AG04449 (cell line): ENCODE measurements at places on chromosomes 1 and 21.

DNA sequence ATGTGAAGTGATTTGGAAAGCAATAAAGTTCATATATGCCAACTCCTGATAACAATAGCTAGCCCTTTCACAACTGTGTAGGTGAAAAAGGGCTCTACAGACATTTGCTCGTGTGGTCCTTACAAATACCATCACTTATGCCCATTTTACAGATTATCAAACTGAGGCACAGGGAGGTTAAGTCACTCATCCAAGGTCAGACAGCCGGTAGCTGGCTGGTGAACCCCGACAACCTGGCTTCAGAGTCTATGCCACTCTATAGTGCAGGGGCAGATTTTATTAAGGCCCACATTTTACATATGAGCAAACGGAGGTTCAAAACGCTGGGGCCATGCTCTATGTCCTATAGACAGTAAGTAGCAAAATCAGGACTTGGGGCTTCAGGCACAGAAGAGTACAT lies 280.5 kb downstream of the RRAGC start:
- DNase-seq, result no peak

GRCh38 chr1:172556461-172556860 lies 23.5 kb downstream of the SUCO start:
- DNase-seq, result no peak

- no peak for DNase-seq
Measured at GRCh38 chr1:48627486-48627885, 149.2 kb downstream of the BEND5 start.

DNA sequence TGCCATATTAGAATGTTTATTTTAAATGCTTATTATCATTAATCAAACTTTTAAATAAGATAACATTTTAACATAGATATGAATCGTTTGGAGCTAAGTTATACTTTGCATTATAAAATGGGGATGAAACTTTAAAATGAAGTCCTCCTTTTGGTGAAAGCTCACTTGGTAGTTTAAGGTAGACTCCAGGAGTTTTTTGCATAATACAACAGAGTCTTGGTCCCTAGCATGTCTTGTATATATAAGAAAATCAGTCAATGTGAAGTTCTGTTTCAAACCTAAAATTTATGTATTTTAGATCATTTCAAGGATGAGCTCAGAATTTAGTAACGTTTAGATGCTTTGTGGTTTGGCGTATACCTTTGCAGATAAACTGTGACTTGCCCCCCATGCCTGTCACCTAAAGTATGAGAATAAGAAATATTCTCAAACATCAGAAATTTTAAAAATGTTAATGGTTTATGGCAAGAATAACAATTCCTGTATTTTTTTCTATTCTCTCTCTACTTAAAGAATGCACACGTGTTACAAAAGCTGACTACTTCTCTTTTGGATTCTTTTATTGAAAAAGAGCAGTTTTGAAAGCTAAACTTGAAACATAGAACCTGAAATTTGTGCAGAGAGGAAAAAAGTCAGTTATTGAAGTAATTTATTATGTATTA lies 3.8 kb downstream of the NFIA start:
- no peak for DNase-seq

GRCh38 chr1:205270764-205271163 lies 43.0 kb downstream of the TMCC2 start:
- DNase-seq, result no peak

GRCh38 chr1:214228976-214229375 lies 52.0 kb upstream of the SMYD2 start:
- DNase-seq, result no peak

GRCh38 chr1:36014722-36015220 lies 69.1 kb upstream of the TEKT2 start:
- DNase-seq, result no peak

GRCh38 chr1:81738875-81739274 lies 61.9 kb upstream of the ADGRL2 start:
- DNase-seq, result no peak

GRCh38 chr1:78501203-78501602 lies 10.4 kb downstream of the PTGFR start:
- no peak for DNase-seq

DNA sequence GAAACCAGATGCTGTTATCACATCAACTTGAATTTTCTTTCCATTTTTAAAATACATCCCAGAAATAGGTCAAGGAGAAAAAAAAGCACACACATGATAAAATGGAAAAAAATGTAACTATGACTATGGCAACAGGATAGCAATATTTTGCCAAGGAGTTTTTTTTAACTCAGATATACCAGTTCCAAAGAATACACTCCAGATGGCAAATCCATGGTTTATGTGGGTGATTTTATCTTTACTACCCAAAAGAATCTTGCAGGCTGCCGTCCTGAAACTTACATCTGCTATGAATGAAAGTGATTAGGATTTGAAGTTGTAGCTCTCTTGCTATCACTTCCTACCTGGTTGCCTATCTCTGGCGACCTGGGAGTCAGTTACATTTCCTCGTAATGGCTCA lies 91.0 kb upstream of the PLPPR4 start:
- no peak for DNase-seq

GRCh38 chr1:70485624-70486023 lies 74.6 kb downstream of the CTH start:
- DNase-seq, result no peak

- peak; percentile 17 for DNase-seq
Measured at GRCh38 chr1:98963064-98963758, 41.5 kb downstream of the PLPPR5 start.

DNA sequence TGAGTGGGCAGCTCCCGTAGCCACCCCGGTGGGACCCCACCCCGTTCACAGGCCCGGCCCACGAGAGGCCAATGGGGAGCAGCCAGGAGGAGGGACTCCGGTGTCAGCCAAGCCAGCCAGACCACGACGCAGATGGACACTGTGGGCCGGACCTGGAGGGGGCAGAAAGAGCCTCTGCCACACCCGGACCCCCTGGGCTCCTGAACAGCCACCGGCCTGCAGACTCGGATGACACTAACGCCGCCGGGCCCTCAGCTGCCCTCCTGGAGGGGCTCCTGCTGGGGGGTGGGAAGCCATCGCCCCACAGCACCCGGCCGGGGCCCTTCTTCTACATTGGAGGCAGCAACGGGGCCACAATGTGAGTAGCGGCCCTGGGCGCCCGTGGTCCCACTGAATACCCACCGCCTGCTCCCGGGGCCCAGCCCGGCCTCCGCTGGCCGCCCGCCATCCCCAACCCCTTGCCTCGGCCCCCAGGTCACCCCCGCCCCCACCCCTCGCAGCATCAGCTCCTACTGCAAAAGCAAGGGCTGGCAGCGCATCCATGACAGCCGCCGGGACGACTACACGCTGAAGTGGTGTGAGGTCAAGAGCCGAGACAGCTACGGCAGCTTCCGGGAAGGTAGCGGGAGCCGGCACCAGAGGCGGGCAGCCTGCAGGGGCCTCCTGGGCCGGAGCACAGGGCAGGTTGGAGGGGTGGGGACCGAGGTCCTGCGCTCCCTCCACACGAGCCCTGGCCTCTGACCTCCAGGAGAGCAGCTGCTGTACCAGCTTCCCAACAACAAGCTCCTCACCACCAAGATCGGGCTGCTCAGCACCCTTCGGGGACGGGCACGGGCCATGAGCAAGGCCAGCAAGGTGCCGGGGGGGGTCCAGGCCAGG lies 6.5 kb downstream of the TTLL10 start:
- DNase-seq, result no peak

GRCh38 chr1:65435987-65436386 lies 15.5 kb downstream of the LEPR start:
- no peak for DNase-seq

DNA sequence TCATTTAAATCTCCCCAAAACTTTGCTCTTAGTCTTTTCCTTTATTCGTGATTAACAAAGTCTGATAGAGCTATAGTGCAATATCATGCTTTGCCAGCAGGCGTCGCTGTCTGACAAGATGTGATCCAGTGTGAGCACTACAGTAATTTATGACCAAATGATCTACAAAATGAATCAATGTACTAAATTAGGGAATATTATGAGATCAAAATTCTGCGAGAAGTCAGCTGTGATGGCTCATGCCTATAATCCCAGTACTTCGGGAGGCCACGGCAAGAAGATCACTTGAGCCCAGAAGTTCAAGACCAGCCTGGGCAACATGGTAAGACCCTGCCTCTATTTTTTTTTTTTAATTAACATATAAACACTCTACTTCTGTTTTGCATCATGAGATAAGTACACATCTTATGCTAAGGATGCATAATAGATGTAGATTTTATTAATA lies 3.6 kb upstream of the SPSB1 start:
- DNase-seq, result no peak

GRCh38 chr1:191888996-191889622 lies 269.2 kb upstream of the RGS18 start:
- no peak for DNase-seq

- DNase-seq, result peak; percentile 49
Measured at GRCh38 chr1:12179111-12179519, 12.3 kb downstream of the TNFRSF1B start.

DNA sequence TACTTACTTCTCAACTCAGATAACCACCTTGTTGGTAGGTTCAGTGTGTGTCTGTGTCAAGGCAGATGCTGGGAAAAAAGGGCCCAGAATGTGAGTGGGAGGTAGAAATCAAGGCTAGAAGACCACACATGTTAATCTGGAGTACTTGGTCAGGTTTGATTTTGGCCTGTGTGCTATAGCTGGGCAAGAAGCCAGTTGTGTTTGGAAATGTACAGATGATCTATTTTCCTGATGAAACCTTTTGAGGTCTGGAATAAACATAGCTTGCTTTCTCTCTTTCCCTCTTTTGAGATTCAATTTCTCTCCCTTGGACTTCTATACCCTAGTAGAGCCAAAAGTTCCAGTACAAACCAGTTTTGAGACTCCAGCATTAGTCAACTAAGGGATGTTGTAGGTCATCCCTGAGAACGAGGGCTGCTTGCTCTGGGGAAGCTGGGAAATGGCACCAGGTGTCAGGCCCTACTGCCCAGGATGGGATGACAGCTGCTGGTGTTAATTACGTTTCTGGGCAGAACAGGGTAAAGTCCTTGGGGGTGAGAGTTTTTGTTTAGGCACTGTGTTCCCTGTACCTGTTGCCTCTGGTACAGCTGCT lies 15.8 kb downstream of the MAPKAPK2 start:
- no peak for DNase-seq

GRCh38 chr1:85078903-85079302 lies 30.6 kb upstream of the MCOLN3 start:
- DNase-seq, result no peak

DNA sequence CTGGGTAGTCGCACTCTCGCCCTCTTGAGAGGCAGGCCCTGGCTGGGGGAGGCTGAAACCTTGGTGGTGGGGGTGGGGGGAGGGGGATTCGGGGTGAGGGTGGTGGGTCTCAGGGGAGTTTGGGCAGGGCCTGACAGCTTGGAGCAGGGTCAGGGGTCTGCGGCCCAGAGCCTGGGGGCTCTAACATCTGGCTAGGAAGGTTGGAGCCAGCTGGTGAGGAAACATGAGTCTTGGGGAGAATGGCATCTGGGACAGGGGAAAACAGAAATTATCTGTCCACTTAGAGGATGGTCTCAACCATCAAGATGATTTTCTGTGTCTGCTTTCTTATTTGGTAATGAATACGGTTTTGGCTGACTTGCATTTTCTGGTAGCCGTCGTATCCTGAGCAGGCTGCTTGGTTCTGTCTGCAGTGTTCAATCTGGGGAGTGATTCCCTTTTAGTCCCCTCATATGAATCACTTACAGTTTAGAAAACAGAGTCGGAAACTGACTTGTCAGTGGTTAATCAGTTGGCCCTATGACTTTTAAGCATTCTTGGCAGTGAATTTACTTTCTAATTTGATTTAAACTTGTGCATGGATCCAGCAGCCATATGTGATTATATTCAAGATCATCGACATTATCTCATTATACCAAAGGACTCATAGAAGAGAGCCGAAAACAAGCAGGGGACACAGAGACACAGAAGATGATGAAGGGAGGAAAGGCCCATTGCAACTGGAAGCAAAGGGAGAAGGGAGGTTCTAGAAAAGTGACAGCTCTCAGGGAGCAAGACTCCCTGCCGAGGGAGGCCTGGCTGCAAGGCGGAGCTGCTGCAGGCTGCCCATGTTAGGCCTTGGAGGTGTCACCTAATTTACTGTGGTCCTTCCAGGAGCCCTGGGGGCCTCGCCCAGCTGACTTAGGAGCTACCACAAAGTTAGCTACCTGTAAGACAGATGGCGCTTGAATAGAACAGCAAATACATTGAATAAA lies 237.6 kb downstream of the SDCCAG8 start:
- no peak for DNase-seq

GRCh38 chr21:46423546-46424038 lies 35.1 kb upstream of the DIP2A start:
- no peak for DNase-seq

- no peak for DNase-seq
Measured at GRCh38 chr21:39350094-39351005, 1.5 kb upstream of the HMGN1 start.

DNA sequence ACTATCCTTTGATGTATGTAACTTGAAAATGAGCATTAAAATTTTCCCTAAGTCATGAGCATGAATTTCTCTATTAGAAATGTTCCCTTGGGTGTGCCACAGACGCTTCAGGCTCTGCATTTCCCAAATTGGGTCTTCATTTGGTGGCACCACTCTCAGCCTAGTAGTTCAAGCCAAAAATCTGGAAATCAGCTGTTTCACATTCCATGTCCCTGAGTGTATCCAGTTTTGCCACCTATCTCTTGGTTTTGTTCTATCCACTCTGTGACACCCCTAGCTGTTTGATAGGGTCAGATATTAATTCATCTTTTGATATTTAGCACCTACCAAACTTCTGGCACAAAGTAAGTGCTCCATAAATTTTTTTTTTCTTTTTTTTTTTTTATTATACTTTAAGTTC lies 89.5 kb upstream of the DPH5 start:
- no peak for DNase-seq

- no peak for DNase-seq
Measured at GRCh38 chr1:34478515-34479076, 276.3 kb upstream of the GJB5 start.

DNA sequence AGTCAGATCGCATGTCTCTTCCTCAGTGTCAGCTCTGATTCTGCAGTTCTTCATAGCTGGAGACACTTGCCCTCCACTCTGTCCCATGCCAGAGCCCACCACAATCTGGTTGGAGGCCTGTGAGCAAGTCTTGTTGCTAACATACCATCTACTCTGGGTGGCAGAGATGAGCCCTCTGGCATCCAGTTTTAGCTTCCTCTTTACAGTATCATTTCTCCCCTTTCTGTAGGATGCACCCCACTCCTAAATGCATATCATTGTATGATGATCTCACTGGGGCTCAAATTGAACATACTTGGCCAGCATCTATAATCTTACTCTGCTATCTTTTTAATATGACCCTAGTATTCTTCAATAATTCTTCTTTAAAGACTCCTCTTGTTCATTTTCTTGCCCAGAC lies 16.9 kb downstream of the PCNX2 start:
- DNase-seq, result no peak

DNA sequence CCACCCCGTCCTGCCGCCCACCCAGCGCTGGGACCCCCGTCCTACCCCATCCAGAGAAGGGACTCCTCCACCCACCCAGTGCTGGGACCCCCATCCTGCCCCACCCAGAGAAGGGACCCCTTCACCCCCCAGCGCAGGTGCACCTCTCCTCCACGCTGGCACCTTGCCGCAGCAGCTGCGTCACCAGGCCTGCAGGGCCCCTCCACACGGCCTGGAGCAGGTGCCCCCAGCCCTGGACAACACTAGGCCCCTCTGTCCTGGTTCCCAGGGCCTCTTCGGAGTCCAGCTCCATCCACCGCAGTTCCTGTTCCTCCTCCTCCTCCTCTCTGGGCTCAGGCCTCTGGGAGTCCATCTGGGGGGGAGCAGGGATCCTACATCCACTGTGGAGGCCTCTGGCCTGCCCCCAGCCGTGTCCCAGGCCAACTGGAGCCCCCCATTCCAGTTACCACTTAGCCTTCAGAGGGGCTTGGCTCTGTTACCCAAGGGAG lies 378 bp downstream of the ANKRD65 start:
- DNase-seq, result no peak
